ENCODE measurements at places on chromosomes 1 and 21.

DNA sequence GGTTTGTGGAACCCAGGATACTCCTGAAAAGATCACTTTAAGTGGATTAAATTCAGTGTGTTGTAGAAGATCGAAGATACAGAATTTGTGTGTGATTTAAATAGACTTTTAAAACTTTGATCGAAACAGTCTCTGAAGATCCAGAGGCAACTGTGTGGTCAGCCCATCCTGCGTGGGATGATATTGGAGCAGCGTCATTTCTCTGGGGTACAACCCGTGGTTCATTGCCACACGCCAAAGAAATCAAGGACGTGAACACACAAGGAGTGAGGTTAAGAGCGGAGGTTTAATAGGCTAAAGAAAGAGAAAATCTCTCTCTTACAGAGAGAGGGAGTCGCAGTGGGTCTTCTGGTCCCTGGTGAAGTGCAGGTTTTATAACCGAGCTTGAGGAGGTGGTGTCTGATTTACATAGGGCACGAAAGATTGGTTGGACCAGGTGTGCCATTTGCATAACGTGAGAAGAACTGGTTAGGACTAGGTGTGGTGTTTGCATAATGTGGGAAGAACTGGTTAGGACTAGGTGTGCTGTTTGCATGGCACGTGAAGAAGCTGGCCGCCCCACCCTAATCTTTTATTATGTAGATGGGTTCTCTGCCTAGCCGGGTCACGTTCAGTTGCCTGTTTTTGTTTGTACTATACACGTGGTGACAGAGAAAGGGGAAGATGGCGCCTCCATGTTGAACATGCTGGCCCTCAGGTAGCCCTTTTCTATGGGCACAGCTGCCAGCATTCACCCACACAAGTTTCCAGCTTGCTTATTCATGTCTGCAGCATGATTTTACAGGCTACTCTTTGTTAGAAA is 82.3 kb downstream of the ADSS2 start:
- no peak for DNase-seq

GRCh38 chr1:239893127-239893731 is 198.5 kb upstream of the FMN2 start:
- DNase-seq: no peak

DNA sequence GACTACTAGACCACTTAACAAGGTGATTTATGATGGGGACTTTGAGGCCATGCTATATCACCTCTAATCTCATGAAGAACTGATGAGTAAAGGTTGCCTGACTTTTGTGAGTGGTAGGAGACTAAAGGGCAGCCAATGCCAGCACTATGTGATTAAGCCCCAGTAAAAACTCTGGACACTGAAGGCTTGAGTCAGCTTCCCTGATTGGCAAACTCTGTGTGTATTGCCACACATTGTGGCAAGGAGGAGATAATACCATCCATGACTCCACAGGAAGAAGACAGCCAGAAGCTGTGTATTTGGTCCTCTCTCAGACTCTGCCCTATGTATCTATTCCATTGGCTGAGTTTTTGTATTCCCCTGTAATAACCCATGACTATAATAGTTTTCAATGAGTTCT is 413.3 kb upstream of the ZRANB2 start:
- no peak for DNase-seq

GRCh38 chr1:223731133-223731770 is 18.9 kb downstream of the CAPN2 start:
- no peak for DNase-seq

DNA sequence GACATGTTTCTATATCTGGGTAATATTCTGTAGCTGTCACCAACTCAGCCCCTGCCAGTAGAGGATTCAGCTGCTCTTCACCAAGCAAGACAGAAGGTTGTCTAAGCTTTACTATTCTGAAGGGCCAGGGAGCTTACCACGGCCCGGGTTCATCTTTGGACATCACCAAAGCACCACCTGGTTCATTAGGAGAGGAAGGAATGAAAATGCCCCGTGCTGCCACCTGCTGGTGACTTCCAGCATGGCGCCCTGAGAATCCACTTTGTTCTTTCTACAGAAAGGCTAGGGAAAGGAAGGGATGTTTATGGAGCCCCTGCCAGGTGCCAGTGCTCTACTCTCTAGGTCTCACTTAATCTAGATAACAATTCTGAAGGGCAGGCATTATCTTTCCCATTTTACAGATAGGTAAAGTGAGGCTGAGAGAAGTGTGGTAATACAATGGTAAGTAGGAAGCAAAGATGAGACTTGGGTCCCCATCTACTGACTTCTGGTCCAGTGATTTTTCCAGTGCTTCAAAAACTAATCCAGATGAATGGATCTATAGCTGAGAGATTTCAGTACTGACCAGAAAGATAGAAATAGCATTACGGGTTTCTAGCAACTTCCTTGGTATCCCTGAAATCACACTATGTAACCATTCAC is 79.5 kb downstream of the BEND5 start:
- peak; percentile 40 for DNase-seq

DNA sequence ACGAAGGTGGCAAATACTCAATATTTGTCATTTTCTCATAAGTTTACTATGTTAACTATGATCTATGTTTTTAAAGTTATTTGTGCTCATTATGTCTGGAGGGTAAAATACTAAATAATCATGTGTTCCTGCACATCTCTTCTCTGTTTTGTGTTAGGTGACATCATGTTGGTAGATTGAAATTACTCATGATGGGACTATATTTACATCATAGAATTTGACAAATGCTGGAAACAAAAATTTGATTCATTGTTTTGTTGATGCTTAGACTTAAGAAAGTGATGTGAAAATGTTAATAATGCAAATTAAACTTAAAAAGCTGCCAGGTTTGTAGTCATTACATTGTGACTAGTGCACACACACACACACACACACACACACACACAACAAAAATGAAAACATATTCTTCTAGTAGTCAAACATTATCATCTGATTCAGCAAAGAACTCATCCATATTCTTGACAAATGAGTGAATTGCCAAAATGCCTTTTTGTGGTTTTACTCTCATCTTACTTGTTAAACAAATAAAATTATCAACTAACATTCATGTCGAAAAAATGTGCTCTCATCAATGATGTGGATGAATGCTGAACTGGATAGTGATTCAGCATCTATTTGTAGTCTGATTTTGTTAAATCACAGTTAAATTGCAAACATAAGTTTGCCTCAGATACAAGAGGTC is 870.7 kb downstream of the BRINP3 start:
- DNase-seq: no peak

- DNase-seq: no peak
These were observed 208.9 kb upstream of the C1orf174 start for GRCh38 chr1:4108758-4109627.

- DNase-seq: no peak
These were observed 133.4 kb downstream of the LHX4 start for GRCh38 chr1:180363246-180363995.

DNA sequence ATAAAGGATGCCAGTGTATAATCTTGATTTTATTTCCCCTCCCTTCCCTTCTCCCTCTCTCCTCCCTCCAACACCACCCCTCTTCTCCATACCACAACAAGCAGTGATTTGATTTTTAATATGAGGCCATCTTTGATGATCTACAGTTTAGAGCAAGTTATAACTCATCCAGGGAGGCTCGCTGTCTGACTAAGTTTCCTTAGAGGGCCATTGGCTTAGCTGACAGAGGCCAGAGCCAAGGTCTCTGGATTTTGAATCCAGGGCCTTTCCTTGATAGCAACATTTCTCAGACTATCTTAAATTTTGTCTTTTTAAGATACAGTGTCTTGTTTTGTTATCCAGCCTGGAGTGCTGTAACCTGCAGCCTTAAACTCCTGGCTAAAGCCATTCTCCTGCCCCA is 431.0 kb upstream of the USP24 start:
- no peak for DNase-seq

GRCh38 chr1:227869851-227870305 is 54.4 kb downstream of the PRSS38 start:
- no peak for DNase-seq

- DNase-seq: no peak
These were observed 101.1 kb downstream of the UBIAD1 start for GRCh38 chr1:11373895-11374747.

Measured in stimulated activated CD8-positive, alpha-beta memory T cell treated with anti-CD3 and anti-CD28 coated beads, Interleukin-2, amount 100 ng/mL, for 48 hours (primary cell).